ENCODE measurements at places on chromosomes 12 and 14. TPM values are rescaled to one million over a fixed set of nuclear protein-coding genes. Genes with fewer than 3 reads are reported as not detected.

KIF26A gene
- total RNA-seq: 7.0 TPM

NTN4 gene
- 7.2 TPM for total RNA-seq

APEX1 gene
- total RNA-seq: 322 TPM

RNASE3 gene
- not detected for total RNA-seq

HIGD1C gene
- total RNA-seq: not detected

REP15 gene
- total RNA-seq: 3.0 TPM

AEBP2 gene
- total RNA-seq: 64.9 TPM

ANG gene
- 8.0 TPM for total RNA-seq

EXOC3L4 gene
- total RNA-seq: 28.4 TPM

KCNJ8 gene
- 2.2 TPM for total RNA-seq

DTX1 gene
- total RNA-seq: 1.8 TPM

TMEM121 gene
- total RNA-seq: 4.5 TPM

TAS2R14 gene
- total RNA-seq: 6.1 TPM

TSPAN11 gene
- total RNA-seq: 17.5 TPM

OR4K17 gene
- not detected for total RNA-seq

VASH1 gene
- total RNA-seq: 43.2 TPM

Measured in progenitor cell of endocrine pancreas (in vitro differentiated cells).